Thoracic aorta (tissue), 2 donors: ENCODE measurements at places on chromosomes 6 and 20. TPM values are rescaled to one million over a fixed set of nuclear protein-coding genes. Genes with fewer than 3 reads are reported as not detected.

DNA sequence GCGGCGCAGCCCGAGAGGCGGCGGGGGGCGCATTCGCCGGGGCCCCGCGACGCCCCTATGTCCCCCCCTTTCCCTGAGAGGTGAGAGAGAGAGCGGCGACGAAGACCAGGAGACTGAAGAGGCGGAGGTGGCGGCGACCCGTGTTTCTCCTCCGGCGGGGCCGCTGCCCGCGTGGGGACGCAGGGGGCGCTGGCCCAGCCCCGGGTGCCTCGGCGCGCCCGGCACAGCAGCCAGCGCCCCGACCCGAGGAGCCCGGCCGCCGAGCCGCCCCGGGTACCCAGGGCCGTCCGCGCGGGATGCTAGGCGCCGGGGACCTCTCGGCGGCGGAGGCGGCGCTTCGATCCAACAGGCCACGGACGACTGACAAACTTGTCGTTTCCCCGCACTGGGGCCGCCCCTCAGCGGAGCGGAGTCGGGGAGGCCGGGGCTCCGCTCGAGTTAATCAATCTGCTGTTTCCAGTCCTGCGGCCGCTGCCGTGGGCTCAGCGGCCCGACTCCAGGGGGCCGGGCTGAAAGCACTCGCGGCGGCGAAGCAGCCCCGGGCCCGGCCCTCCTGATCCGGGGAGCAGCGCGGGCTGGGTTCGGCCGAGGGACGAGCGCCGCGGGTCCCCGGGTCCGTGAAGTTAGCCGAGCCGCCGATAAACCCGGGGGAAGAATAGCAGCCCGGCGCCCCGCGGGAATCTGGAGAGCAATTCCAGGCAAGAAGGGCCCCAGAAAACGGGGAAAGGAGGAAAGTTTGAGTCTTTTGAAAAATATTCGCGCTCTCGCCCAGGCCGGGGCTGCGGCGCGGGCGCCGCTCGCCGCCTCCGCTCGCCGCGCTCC lies 631 bp downstream of the MDGA1 start:
- no peak for DNase-seq

DNA sequence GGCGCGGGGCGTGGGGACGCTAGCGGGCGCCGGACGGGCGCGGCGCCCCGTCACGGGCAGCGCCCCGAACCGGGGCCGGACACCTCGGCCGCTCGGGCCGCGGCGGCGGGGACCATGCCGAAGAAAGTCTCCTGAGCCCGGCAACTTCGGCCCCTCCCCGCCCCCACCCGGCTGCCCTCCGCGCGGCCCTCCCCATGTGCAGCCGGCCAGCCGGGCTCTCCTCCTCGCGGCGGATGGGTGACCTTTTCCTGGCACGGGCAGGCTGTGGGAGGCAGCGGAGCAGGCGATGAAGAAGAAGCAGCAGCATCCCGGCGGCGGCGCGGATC lies 278 bp downstream of the UST start:
- DNase-seq = no peak

DNA sequence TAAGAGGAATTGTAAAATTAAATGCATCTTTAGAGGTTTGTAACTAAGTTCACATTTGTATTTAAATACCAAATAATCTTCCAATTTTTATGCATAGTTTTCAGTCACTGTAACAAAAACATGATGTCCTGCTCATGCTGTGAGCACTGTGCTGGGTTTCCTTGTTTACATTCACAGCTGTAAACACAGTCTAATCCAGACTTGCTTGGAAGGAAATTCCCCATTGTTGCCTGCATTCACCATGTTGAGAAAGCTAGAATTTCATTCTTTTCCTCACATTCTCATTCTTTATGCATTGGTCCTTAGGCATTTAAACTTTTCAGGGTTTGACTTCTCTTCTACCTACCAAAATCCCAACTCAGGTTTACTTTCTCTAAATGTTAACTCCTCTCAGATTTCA lies 242.0 kb upstream of the TBX18 start:
- no peak for DNase-seq

Gene SAPCD1
- total RNA-seq = not detected

DNA sequence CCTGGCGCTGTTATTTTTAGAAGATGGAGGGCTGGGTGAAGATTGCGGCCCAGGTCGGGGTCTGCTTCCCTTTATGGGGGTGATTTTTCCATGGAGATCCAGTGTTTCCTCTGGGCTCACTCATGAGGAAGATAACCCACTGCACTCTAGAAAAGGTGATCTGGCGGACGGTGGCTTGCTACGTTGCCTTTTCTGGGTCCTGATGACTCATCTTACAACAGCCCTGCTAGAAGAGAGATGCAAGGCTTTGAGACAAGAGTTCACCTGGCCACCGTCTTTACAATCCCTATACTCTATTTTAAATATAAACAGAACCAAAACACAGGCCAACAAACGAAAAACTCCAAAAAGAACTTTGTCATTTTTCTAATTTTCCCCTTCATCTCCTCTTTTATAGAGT lies 182.1 kb upstream of the EXOC2 start:
- DNase-seq = no peak

- DNase-seq = no peak
Measured at GRCh38 chr6:129845696-129846095, 15.4 kb downstream of the TMEM244 start.

GRCh38 chr6:157755746-157756411 lies 67.2 kb upstream of the SNX9 start:
- DNase-seq = no peak

Gene AVP
- not detected for total RNA-seq

Gene NRSN1
- not detected for total RNA-seq

Gene OPRL1
- total RNA-seq = 3.2 TPM

DNA sequence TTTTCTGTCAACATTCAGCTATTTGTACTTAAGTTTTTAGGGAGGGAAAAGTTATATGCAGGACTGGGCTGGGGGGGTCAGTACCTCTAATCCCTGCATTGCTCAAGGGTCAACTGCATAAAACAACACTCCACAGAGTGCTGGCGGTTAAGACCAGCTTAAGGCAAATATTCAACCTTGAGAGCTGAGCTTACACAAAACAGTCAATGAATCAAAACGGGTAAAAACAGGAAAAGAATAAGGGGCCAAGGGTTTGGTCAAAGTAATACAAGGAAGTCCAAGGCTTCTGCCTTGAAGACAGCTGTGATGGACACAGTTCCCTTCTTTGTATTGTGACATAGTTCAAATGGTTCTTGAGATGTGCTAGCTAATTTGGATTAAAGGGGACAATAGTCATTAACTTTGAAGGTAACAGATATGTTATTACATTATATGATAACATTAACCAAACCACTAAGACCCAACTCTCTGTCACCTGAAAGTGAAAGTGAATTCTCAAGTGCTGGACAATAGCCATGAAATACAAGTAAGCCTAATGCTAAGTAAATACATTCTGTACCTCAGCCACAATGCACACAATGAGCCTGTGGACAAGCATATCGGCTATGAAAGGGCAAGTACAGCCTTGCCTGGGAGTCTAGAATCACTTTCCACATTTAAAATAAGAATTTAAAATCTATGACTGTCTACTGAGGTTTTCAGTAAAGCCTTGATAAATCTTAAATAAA lies 106.8 kb downstream of the PDE10A start:
- DNase-seq = no peak

Gene PLN
- 382 TPM for total RNA-seq

DNA sequence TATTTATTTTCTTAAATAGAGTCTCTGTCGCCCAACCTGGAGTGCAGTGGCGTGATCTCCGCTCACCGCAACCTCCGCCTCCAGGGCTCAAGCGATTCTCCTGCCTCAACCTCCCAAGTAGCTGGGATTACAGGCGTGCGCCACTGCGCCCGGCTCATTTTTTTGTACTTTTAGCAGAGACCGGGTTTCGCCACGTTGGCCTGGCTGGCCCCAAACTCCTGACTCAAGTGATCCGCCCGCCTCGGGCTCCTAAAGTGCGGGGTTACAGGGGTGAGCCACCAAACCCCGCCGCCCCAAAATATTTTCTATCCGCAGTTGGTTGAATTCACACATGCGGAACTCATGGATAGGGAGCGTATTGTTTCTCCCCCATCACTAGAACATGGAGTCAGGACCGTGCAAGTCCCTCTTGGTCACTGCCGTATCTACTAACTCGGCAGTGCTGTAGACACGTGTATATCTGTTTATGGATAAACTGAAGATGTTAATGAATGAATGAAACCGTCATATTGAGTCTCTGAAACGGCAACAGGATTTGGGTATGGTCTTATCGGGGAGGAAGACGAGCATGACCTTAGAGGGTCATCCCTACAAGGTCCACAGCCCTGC lies 904 bp downstream of the MKKS start:
- DNase-seq = no peak

Gene WFDC10B
- total RNA-seq = not detected

GRCh38 chr6:12709116-12709515 lies 7.5 kb upstream of the PHACTR1 start:
- no peak for DNase-seq

GRCh38 chr6:154916857-154917256 lies 78.3 kb upstream of the TIAM2 start:
- no peak for DNase-seq

Gene SLCO4A1
- 26.0 TPM for total RNA-seq

Gene PNISR
- 207 TPM for total RNA-seq

Gene PGC
- total RNA-seq = not detected

Gene EFCAB8
- total RNA-seq = 2.9 TPM

- no peak for DNase-seq
Measured at GRCh38 chr6:33620856-33621710, at the start of gene ITPR3. Gene ITPR3, plus strand, starts transcription at chr6:33621322. Its CDS starts 281 bp downstream, at chr6:33621603.

DNA sequence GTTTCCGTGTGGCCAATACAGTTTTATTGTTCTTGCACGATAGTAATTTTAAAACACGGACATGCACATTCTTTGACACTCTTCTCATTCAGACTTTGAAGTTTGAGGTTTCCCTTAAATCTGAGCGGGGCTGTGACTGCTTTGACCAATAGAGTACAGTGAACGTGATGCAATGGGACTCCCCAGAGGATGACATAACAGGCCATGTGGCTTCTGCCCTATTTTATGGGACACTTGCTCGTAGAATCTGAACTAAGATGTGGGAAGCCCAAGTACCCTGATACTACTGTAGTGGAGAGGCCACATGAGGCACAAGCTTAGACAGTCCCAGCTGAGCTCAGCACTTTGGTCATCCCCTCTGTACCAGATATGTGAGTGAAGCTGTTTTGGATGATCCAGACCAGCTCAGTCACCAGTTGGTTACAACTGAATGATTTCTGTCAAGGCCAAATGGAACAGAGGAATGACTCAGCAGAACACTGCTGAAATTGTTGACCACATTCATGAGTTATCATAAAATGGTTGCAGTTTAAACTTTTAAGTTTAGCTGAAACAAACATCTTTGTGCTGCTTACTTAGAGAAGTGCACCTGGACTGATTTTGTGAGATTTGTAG lies 279.4 kb downstream of the RFPL4B start:
- DNase-seq = no peak

- no peak for DNase-seq
Measured at GRCh38 chr6:74749211-74750147, 456.4 kb downstream of the COL12A1 start.

GRCh38 chr20:62032609-62033368 lies 32.9 kb downstream of the TAF4 start:
- DNase-seq = no peak

Gene NOX3
- not detected for total RNA-seq

DNA sequence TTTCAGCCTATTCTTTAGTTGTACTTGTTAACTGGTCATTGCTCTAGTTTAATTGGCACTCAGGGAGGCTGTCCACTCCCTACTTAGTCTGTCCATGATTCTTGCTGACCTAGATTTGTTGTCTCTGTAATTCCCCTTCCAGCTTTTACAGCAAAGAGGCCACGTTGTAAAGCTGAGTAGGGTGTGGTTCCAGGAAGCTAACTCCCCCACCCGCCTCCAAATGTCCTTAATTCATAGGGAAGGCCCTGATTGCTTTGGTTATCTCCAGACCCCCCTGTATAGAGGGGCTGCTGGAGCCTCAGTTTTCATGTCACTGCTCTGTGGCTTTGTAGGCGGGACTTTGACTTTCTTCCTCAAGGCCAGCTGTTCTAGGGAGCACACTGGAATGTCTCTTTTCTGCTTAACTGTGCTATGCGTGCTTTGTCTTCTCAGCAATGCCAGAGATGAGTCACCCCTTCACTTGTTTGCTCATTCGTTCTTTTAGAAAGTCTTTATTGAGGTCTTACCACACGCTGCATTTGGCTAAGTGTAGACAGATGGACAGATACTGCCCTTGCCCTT lies 175.1 kb upstream of the JAG1 start:
- DNase-seq = no peak

DNA sequence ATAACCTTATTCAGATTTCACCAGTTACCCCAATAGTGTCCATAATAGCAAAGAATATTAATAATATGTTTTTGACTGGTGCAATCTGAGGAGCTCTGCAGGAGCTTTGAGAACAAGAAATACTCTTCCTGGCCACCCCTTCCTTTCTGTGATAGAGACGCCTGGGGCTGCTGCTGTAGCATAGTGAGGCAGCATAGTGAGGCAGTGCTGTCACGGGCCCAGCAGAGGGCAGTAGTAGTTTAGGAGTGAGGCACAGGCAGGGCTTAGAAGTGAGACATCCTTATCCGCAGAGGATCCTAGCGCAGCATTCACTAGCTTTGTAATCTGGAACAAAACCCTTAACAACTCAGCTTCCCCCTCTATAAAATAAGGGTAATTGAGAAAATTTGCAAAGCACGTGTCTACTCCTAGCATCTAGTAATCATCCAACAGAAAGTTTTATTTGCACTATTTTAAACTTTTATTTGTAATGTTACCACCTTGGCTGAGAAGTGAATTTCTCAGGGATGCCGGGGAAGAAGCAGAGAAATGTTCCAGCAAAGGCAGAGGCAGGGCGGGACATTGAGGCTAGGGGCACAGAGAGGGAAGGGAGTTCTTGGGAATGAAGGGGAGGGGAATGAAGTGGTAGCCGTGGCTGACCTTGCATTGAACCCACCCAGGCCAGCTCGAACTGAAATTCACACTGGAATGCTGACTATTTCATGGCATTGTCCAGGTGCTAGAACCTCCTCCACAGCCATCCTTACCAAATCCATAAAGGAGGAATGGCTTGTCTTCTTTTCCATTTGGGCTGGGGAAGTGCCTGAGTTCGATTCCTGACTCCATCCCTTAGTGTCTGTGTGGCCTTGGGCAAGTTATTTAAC lies 78.8 kb downstream of the CDS2 start:
- peak; percentile 40 for DNase-seq
